ENCODE measurements at places on chromosomes 3 and 15. TPM values are rescaled to one million over a fixed set of nuclear protein-coding genes. Genes with fewer than 3 reads are reported as not detected.

- DNase-seq = no peak
- H3K27me3 ChIP-seq = no peaks in the 10 kb centered on the region
Observed at GRCh38 chr3:160879859-160880258, 123.8 kb downstream of the PPM1L start.

Gene STRA6
- 0.98 TPM for total RNA-seq

DNA sequence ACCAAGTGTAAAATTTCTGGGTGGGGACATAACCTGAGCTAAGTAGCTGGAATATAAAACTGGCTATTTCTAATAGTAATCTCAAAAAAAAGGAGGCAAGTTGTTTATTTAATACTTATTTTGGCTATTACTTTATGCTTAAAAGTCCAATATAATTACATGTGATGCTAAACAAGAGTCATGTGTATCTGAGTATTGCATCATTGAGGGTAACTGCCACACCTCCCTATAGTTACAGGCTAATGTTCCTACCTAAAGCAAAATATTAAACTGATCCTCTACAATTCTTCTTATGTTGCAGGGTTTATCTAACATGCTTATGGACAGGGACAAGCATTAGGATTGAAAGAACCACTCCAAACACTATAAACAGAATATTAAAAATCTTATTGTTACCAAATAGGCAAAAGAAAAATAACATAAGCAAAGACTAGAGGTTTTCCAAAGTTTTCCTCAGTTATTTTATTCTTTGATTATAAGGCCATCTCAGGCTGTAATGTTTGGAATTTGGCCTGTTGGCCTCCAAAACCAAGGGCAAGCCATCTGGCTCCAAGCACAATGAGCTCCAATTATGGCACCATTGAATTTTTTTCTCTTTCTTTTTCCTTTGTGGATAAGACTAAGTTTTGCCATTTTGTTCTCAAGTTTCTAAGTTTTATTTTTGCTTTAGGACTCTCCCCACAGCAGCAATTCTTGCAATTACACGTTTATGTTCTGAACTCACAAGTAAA is 75.8 kb upstream of the ABI3BP start:
- no peaks in the 10 kb centered on the region for H3K36me3 ChIP-seq
- peak overlapping the region; percentile 27 for H3K27ac ChIP-seq
- peaks cover 34% of the 10 kb centered on the region for H3K4me1 ChIP-seq
- H3K4me3 ChIP-seq = no peak overlapping the region
- no peak for DNase-seq
- no peaks in the 10 kb centered on the region for H3K27me3 ChIP-seq

Gene SLC30A4
- 10.3 TPM for total RNA-seq

Gene CISH
- total RNA-seq = 21.9 TPM

DNA sequence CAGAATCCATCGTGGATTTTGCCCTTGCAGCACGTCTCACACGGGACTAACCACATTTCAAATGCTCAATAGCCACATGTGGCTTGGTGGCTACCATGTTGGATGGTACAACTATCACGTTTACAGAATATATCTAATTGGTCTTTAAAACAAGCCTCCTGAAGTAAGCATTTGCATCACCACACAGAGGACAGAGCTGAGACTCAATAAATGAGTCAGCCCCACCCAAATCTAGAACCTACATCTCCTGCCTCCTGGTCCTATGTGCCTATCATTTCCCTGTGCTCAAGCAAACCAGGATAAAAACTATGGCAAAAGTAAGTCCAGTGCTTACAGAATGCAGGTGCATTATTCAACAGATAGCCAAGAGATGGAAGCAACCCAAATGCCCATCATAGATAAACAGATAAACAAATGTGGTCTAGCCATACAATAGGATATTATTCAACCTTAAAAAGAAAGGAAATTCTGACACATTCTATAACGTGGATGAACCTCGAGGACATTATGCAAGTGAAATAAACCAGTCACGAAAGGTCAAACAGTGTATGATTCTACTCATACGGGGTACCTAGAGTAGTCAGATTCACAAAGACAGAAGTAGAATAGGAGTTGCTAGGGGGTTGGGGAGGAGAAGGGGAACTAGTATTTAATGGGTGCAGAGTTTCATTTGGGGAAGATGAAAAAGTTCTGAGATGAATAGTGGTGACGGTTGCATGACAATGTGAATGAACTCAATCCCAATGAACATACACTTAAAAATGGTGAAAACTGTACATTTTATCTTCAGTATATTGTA is 43.9 kb downstream of the SRGAP3 start:
- H3K4me3 ChIP-seq = no peak overlapping the region
- H3K27me3 ChIP-seq = no peaks in the 10 kb centered on the region
- DNase-seq = no peak
- H3K36me3 ChIP-seq = no peaks in the 10 kb centered on the region

GRCh38 chr3:34646911-34647460 is 848.6 kb downstream of the PDCD6IP start:
- DNase-seq = no peak
- no peaks in the 10 kb centered on the region for H3K27me3 ChIP-seq
- no peaks in the 10 kb centered on the region for H3K36me3 ChIP-seq
- H3K27ac ChIP-seq = no peak overlapping the region
- H3K4me3 ChIP-seq = no peak overlapping the region

Gene ITGB5
- 156 TPM for total RNA-seq

DNA sequence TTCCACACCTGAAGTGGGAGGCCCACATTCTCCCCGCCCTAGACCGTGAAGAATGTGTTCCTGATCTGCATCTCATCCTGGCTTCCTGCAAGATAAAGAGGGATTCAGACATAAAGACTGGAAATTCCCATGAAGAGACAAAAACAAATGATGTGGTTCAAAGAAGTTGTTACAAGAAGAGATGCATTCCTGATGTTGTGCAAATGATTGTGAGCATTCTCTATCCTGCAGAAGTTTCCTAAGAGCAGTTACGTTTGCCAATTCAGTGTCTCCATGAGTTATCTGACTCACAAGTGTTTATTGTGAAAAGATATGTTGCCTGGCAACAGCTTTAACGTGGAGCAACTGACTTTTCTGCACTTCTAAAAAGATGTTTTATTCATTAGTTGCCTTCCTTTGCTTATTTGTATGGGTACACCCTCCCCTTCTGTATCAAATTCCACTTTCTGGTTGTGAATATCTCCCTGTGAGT is 107.8 kb downstream of the ZIC4 start:
- no peaks in the 10 kb centered on the region for H3K4me1 ChIP-seq
- no peak overlapping the region for H3K4me3 ChIP-seq
- no peaks in the 10 kb centered on the region for H3K27me3 ChIP-seq
- H3K36me3 ChIP-seq = no peaks in the 10 kb centered on the region
- DNase-seq = no peak
- H3K27ac ChIP-seq = no peak overlapping the region

Gene P3H2
- 41.7 TPM for total RNA-seq

GRCh38 chr3:134425943-134426342 is 51.7 kb upstream of the AMOTL2 start:
- H3K4me1 ChIP-seq = no peaks in the 10 kb centered on the region
- no peak overlapping the region for H3K4me3 ChIP-seq
- H3K36me3 ChIP-seq = no peaks in the 10 kb centered on the region
- DNase-seq = no peak

- peaks cover 12% of the 10 kb centered on the region for H3K4me1 ChIP-seq
- H3K27ac ChIP-seq = no peak overlapping the region
- DNase-seq = no peak
- no peak overlapping the region for H3K4me3 ChIP-seq
- no peaks in the 10 kb centered on the region for H3K27me3 ChIP-seq
Observed at GRCh38 chr3:108415661-108416060, 94.7 kb downstream of the MYH15 start.

DNA sequence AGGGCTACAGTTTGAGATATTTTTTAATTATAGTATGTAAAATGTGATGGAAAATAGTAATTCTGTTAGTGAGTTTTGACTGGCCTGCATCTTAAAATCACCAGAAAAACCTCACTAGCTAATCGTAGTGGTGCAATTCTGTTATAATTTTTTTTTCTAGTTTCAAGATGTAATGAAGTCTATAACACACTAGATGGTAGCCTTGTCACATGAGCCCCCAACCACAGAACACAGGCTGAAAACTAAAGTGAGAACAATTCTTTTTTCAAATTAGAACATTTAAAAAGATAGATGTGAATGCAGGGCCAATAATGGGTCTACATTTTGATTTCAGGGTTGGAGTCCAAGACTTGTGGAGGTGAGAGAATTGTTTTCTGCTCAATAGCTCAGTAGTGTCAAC is 83.3 kb upstream of the KCNH8 start:
- DNase-seq = no peak
- H3K36me3 ChIP-seq = no peaks in the 10 kb centered on the region
- H3K27me3 ChIP-seq = no peaks in the 10 kb centered on the region

GRCh38 chr3:102510663-102511062 is 75.8 kb downstream of the ZPLD1 start:
- H3K27me3 ChIP-seq = no peaks in the 10 kb centered on the region
- no peaks in the 10 kb centered on the region for H3K36me3 ChIP-seq
- H3K4me3 ChIP-seq = no peak overlapping the region
- no peak overlapping the region for H3K27ac ChIP-seq
- H3K4me1 ChIP-seq = no peaks in the 10 kb centered on the region
- DNase-seq = no peak

- peaks cover 8% of the 10 kb centered on the region for H3K4me1 ChIP-seq
- peak overlapping the region; percentile 41 for H3K4me3 ChIP-seq
- H3K36me3 ChIP-seq = no peaks in the 10 kb centered on the region
- H3K27me3 ChIP-seq = no peaks in the 10 kb centered on the region
- DNase-seq = no peak
- H3K27ac ChIP-seq = no peak overlapping the region
Observed at GRCh38 chr15:45429941-45430792, 51.8 kb upstream of the GATM start.

Gene WNT7A
- total RNA-seq = not detected

- peaks cover 45% of the 10 kb centered on the region for H3K4me1 ChIP-seq
- H3K27me3 ChIP-seq = no peaks in the 10 kb centered on the region
- no peaks in the 10 kb centered on the region for H3K36me3 ChIP-seq
- H3K4me3 ChIP-seq = no peak overlapping the region
- no peak for DNase-seq
Observed at GRCh38 chr3:150733373-150733935, 29.5 kb downstream of the SIAH2 start.

GRCh38 chr15:100775581-100776185 is 103.9 kb upstream of the ALDH1A3 start:
- peaks cover 20% of the 10 kb centered on the region for H3K4me1 ChIP-seq
- H3K4me3 ChIP-seq = no peak overlapping the region
- no peak overlapping the region for H3K27ac ChIP-seq
- no peak for DNase-seq
- no peaks in the 10 kb centered on the region for H3K27me3 ChIP-seq

DNA sequence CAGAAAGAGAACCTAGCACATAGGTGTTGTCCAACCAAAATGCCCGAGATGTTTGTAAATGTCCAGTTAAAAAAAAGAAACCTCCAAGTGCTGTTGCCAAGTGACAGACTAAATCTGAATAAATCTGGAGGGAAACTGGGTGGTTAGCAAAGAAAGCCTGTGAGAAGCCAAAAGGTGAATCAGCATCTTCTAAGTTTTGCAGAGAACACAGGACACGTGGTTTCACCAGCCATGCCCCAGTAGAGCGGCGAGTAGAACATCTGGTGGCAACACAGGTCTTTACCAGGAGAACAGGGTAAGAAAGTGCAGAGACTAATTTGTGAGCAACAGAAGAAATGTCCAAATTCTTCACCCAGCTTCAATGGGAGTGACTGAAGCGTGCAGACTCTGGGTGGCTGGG is 986.0 kb downstream of the ROBO2 start:
- DNase-seq = no peak
- no peaks in the 10 kb centered on the region for H3K4me1 ChIP-seq
- no peaks in the 10 kb centered on the region for H3K36me3 ChIP-seq
- no peaks in the 10 kb centered on the region for H3K27me3 ChIP-seq
- H3K27ac ChIP-seq = no peak overlapping the region
- no peak overlapping the region for H3K4me3 ChIP-seq

GRCh38 chr3:182092662-182093262 is 381.0 kb downstream of the SOX2 start:
- no peaks in the 10 kb centered on the region for H3K27me3 ChIP-seq
- H3K4me3 ChIP-seq = no peak overlapping the region
- no peaks in the 10 kb centered on the region for H3K4me1 ChIP-seq
- H3K36me3 ChIP-seq = no peaks in the 10 kb centered on the region

Data from vagina (tissue), 2 donors.